ENCODE measurements at places on chromosomes 4 and X.
A peak's percentile ranks its signal among the peaks of the same experiment; 100 is the strongest.

GRCh38 chr4:153887217-153887616, 98.3 kb upstream of the SFRP2 start:
- no peak for ATAC-seq

GRCh38 chrX:133670383-133670782, 255.1 kb upstream of the GPC4 start:
- peak; percentile 80 for ATAC-seq

DNA sequence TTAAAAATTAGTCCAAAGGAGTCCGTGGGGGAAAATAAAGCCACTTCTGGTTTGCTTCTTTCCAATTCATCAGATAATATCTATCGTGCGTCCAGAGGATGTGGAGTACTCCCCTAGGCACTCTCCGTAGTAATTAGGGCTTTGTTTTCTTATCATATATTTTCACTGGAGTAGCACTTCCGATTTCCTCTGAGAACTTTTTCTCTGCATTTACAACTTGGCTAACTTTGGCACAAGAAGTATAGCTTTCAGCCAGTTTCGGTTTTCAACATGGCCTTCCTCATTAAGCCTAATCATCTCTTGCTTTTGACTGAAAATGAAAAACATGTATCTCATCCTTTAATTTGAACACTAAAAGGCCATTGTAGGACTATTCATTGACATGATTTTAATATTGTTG, 80.5 kb downstream of the CASP3 start:
- ATAC-seq: no peak

GRCh38 chr4:59339631-59340030, 1860.5 kb upstream of the ADGRL3 start:
- no peak for ATAC-seq

- ATAC-seq: no peak
Observed at GRCh38 chrX:37752936-37753335, 26.9 kb upstream of the CYBB start.

GRCh38 chrX:149827254-149827653, 45.5 kb downstream of the MAGEA9 start:
- no peak for ATAC-seq

DNA sequence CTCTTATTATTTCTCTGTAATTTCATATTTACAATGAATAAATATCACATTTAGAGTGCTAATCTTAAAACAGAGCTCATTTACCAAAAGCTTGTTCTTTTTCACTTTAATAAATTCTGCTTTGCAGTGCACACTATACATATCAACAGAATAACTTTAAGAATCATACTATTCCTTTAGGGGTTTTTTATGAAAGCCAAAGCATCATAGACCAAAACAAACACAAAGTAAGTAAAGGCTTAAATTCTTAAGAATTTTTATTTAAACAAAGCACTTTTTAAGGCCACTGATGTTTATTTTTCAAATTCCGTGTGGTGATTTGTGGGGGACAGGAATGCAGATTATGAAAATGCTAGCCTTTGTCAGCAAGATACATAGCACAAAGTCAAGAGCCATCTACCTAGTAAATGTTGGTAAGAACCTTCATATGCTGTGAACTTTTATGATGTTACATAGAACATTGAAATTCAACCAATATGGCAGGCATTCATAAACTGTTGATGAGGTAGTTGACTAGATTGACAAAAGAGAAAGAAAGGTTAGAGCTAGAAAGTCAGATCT, 17.8 kb downstream of the TIGD2 start:
- no peak for ATAC-seq

DNA sequence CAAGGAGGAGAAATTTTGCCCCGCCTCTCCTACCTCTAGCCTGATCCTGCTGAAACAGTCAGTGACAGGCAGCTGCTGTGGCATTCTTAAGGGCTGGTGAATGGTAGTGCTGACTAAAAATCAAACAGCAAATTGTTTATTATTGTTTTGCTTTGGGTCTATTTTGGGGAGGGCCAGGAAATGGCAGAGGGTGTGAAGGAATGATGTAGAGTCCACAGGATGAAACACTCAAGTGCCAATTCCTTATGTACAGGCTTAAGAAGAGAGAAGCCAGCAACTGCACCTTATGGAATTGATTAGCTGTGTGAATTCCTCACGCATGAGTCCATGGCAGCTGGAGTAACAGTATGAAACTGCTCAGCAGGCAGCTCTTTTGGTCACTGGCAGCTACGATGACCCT, 39.7 kb downstream of the VEGFC start:
- ATAC-seq: peak; percentile 91

DNA sequence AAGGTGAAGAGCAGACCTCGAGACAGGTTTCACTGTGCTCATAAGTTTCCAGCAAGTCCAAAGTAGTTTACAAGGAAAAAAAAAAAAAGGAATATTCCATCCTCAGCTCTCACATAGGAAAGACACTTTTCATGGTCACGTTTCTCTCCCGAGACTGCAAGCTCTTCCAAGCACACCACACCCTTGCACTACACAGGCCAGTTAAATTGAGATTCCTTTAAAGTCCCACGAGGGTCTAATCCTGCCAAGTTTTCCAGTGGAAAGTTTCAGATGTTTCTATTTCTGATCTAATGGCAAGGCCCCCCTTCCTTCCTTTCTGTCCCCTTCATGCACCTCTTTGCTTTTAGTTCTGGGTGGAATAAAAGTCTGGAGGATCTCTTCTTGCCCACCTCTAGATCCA, 67.9 kb upstream of the PCDH19 start:
- ATAC-seq: no peak

GRCh38 chr4:16250661-16251365, 24.5 kb upstream of the TAPT1 start:
- peak; percentile 39 for ATAC-seq

- ATAC-seq: no peak
Observed at GRCh38 chr4:160319221-160319867, 1216.5 kb downstream of the RAPGEF2 start.

- no peak for ATAC-seq
Observed at GRCh38 chr4:162116095-162116779, 47.6 kb downstream of the FSTL5 start.

DNA sequence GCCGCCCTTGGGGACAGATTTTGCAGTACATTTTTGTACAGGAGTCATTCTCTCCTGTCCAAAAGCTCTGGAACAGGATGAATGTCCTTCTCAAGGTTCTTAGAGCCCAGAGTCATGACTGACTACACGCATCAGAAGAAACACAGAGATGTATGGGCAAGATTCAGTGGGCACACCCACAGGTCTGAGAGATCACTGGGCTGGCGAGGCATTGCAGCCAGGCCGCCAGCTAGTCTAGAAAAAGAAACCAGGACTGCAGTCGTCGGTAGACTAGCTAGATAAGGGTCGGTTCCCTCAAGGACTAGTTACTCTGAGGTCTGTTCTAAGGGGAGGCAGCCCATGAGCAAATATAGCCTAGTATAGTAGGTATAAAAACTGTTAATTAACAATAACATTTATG, 19.8 kb downstream of the GBA3 start:
- no peak for ATAC-seq

- peak; percentile 77 for ATAC-seq
Observed at GRCh38 chr4:164731827-164732474, 22.0 kb upstream of the SMIM31 start.

DNA sequence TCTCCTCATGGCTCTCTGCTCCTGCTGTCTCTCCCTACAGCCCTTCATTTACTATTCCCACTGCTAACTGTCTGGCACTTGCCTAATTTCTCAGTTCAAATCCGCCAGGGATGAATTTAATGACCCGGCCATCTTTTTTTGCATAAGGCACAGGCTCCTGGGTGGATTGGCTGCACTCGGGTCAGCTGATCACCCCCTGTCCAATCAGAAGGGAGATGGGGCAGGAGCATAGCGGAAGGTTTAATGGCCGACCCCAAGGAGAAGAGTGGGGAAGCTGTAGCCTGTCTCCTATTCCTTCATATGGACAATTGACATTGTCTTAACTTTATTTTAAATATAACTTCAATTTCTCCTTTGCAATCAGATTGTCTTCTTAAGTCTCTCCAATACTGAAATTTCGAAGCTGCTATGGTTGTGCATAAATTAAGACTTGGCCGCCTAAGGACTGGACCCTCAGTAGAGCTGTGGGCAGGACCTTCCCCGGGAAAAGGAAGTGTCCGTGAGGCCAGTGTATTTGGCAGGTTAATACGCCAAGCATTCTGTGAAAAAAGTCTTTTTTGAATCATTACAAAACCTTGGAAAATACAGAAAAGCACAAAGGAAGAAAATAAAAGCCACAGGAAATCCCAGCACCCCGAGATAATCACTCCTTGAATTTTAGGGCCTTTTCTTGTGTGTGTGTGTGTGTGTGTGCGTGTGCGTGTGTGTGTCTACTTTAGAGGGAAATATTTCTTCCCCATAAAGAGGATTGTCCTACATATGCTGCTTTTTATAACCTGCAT, 55.5 kb downstream of the SMIM20 start:
- no peak for ATAC-seq

DNA sequence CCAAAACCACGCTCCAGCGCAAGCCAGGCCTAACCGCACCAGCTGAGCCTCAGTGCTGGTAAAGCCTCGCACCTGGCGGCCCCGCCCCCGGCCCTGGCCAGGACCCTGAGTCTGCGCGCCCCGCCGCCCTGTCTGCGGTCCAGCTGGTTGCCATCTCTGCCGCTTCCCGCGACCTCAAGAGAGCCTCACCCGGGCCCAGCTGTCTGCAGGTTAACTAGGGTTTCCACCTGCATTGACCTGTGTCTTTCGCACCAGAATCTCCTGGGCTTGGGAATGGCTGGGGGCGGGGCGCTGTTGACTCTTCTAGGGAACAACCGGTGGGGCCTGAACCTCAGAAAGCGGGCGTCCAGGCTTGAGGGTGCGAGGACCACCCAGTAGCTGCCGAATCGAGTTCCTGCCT, 207.7 kb upstream of the PRPS2 start:
- no peak for ATAC-seq

- no peak for ATAC-seq
Observed at GRCh38 chr4:152727784-152728183, 48.0 kb upstream of the TMEM154 start.

GRCh38 chrX:134685668-134686067, 27.4 kb upstream of the PLAC1 start:
- peak; percentile 80 for ATAC-seq

GRCh38 chr4:3461515-3462291, 1.4 kb upstream of the DOK7 start:
- peak; percentile 42 for ATAC-seq

- no peak for ATAC-seq
Observed at GRCh38 chr4:96193061-96193460, 353.2 kb downstream of the PDHA2 start.

DNA sequence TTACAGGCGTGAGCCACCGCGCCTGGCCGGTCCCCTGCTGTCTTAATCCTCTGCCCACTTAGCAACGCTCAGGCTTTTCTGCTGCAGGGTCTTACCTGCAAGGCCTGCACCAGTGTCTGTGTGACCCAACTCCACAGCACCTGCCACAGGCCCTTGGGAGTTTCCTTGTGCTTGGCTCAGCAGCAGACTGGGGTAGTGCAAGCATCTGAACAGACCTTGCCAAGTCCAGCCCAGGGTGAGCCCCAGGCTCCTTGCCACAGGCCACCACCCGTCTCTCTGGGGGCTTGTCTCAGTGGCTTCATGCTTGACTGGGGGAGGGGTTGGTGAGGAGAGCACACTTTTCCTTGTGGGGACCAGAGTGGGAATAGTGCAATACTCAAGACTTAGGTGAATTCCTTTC, 87.0 kb downstream of the FAM193A start:
- ATAC-seq: no peak

GRCh38 chr4:44558031-44558605, 93.3 kb downstream of the YIPF7 start:
- no peak for ATAC-seq

GRCh38 chr4:108906006-108906405, 143.2 kb upstream of the ETNPPL start:
- ATAC-seq: no peak

- ATAC-seq: no peak
Observed at GRCh38 chr4:100184787-100185186, 5.5 kb downstream of the DDIT4L start.

DNA sequence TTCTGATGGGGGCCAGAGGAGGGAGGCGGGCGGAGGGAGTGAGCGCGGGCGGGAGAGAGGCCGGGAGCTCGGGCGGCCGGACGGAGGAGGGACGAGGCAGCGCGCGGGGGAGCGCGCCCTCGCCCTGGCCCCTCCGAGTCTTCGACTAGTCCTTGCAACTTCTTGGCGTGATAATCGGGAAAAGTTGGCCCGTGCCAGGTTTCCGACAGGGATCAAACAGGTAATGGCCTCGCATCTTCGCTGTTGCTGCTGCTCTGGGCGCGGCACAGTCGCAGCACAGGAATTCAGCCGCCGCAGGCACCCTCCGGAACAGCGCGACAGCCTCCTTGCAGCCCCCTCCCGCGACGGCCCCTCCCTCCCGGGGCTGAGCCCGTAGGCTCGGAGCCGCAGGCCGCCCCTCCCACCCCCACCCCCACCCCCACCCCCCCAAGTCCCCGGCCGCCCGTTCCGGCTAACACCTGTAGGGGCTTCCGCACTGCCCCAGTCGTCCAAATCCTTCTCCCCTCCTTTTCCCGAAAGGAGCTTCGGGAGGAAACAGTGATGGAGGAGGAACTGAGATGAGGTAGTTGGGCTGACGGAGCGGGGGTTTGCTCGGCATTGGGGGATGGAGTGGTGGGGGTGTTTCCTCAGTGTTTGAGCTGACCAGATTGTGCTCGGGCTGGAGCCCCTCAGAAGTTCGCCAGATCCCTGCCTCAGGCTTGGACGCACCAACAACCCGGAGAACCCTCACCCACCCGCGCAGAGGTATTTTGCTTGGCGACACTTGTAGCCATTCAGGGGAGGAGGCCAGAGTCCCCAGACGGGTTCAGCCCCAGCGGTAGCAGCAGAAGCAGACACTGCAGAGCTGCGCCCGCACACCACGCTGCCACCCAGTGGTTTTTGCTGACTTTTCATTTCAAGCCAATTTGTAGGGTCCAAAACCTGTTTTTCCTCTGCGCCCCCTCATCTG, at the start of gene FGF13:
FGF13 (minus strand) TSS at position 319 of the 949 bp plus-strand sequence. CDS start 714 bp downstream, outside the sequence.
- peak; percentile 62 for ATAC-seq

GRCh38 chr4:147335183-147335582, 145.7 kb upstream of the EDNRA start:
- ATAC-seq: no peak

- no peak for ATAC-seq
Observed at GRCh38 chr4:14842964-14843630, 159.2 kb upstream of the CPEB2 start.

Measured in SK-N-SH treated with all-trans-retinoic acid at 6 μM for 48 hours (cell line).